Choroid plexus epithelial cell (primary cell): ENCODE measurements at places on chromosomes 3 and 15.

GRCh38 chr3:66492672-66493071 lies 8.2 kb downstream of the LRIG1 start:
- no peak for DNase-seq

GRCh38 chr3:124993466-124993865 lies 58.9 kb upstream of the MUC13 start:
- no peak for DNase-seq

- no peak for DNase-seq
Measured at GRCh38 chr3:63798949-63799348, 20.1 kb upstream of the C3orf49 start.

DNA sequence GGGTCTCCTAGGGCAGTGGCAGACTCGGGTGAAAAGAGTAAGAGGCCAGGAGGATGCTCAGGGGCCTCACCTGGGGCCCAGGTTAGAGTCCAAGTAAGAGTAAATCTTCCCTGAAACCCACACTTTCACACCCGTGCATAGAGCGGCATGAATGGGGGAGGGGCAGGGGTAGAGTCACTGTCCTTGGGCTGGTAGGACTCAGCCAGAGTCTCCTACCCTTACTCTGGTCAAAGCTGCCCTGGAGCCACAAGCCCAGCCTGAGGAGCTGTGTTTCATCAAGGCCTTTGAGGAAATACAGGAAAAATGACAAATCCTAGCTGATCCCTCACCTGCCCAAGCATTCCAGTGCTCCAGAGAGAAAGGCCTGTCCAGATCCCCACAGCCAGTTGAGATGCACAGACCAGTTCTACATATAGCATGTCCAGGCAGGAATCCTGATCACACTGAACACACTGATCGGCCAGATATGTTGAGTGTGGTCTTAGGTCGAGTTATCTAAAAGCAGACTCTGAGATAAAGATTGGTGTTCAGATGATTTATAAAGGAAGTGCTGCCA lies 16.7 kb upstream of the CTNNB1 start:
- no peak for DNase-seq

GRCh38 chr3:23888617-23889228 lies 28.1 kb downstream of the NKIRAS1 start:
- DNase-seq = peak; percentile 75

DNA sequence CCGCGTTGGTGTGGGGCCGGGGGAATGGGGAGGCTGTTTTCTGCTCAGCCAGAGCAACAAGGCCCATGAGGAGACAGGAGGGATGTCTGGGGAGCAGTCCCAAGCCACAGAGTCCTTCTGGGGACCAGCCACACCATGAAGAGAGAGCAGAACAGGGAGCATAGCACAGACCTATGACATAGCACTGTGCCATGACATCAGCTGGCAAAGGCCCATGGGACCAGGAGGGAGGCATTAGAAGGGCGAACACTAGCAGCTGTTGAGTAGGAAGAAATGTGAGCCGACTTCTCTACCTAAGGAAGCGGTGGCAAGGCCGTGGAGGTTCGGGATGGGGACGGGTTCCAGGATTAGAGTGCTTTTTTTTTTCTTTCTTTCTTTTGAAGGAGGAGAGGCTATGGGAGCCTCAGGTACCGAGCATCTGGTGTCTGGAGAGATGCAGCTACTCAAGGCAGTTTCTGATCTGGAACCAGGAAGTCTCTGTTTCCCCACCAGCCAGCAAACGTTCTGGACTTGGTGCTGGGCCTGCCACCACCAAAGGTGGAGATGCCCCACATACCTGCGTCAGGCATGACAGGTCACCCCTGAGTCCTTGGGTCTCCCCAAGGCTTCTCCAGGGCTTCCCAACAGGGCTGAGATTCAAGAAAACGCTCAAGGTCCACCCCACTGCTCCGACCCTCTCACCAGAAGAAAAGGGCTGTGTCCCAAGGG lies 77.3 kb upstream of the CGNL1 start:
- DNase-seq = no peak

- no peak for DNase-seq
Measured at GRCh38 chr3:140570602-140571001, 107.3 kb upstream of the TRIM42 start.

DNA sequence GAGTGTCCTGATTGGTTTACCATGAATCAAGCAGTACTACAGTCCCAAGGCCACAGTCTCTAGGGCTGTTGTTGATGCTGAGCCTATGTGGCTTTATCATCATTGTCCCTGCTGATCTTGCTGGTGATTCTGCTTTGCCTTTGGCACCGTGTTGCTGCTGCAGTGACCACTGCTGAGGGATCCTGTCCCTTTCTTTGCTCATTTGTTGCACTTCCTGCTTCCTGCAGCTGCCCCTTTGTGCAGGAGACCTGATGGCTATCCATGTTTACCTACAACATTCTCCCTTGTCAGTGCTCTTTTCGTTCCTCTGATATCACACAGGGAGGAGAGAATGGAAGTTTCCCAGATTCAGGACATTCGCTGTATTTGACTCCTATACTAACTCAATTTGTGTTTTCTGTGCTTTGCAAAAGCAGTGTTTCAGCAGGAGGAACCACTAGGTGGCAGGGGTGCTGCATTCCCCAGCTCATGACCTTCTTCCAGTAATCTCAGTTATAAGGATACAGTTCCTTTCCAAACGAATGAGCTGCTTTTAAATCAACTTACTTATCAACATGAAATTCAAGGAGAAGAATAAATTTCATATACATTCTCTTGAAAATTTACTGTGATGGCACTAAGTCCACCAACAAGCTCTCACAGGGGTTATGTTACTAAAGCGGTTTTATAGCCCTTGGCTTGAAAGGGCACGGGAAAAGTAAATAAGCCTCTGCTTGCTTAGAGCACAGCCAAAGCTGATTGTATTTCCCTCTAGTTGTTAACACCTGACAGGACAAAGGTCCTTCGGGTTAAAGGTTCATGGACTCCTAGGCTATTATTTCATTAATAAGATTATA lies 9.7 kb upstream of the THUMPD3 start:
- DNase-seq = peak; percentile 86

- DNase-seq = no peak
Measured at GRCh38 chr3:85584779-85585356, 626.1 kb downstream of the CADM2 start.
